NCI-H1694 treated with DMSO at 0.1 percent for 48 hours (cell line): ENCODE measurements at places on chromosomes 6 and 20.

DNA sequence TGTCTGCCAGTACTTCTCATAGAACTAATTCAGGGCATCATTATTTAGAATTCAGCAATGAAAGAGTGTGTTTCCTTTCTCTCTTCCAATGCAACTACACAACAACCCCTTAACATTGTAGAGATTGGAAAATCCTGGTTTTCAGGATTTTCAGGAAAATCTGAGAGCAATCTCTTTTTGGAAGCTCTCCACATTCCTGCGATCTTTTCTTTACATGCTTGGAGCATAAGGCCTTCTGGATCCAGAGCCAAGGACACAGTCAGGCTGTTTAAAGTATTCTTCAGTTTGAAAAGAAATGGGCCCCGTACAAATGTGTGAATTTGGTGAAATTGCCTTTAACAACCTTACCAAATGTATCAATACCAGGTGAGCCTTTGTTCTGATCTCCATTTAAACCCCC, 469.7 kb downstream of the PKHD1 start:
- no peak for DNase-seq

DNA sequence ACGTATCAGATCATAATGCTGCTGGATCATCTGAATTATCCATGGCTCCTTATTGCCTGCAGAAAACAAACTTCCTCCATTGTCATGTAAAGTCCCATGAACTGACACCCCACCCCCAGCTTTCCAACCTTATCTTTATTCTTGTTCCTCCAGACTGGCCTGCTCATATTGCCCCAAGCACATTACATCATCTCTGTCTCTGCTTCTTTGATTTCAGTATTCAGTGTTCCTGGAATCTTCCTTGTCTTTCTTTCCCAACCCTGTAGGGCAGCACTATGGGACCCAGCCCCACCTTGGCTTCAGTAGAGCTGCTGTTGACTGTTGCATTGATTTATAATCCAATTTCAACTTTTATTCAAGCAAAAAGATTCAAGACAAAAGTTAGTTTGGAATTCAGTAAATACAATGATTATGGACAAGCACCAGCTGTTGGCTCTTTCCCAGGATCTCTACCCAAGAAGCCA, 187.5 kb upstream of the ECI2 start:
- DNase-seq, result no peak

DNA sequence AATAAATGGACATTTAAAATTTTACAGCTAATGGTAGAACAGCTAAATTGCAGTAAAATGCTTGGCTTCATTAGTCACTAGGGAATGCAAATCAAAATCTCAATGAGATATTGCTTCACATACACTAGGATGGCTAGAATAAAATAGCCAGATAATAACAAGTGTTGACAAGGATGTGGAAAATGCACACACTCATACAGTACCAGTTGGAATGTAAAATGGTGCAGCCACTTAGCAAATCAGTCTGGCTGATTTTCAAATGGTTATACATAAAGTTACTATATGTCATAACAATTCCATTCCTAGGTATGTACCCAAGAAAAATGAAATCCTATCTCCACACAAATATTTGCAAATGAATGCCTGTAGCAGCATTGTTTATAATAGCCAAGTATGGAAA, 452.1 kb downstream of the HDGFL1 start:
- DNase-seq, result no peak

DNA sequence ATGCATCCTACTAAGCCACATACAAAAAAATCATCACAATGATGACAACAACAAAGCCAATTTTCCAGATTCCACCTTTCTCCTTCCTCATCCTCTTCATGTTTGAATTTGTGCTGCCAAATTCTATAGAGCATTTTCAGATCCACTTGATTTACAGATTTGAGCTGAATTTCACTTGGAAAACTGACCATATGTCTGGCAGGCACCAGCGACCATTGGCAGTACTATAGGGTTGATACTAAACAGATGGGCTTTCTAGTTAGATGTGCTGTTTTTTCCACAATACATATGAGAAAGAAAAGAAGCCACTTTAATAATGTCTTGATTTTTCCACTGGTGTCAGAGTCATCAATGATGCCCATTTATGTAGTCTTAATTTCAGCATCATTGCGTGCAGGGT, 127.0 kb downstream of the PHACTR3 start:
- DNase-seq, result no peak

DNA sequence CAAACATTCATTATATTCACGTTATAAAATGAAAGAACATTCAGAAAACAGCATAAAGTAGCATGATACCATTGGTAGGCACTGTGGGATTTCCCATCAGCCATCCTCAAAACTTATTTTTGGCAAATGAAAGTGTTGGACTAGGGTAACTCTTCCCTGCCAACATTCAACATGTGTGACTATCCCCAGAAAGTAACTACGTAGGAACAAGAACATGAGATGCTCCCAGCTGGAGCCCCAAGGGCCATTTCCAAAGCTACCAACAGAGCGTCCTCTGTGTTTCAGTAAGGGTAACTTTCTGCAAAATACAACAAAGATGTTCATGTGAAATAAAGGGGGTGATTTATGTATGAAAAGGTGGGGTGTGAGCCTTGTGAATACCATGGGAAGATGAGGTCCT, 28.4 kb upstream of the PTPN1 start:
- no peak for DNase-seq

GRCh38 chr20:57647933-57648785, 27.9 kb upstream of the ZBP1 start:
- no peak for DNase-seq
